Right ventricle myocardium superior (tissue), 1 donor: ENCODE measurements at places on chromosomes 5 and 9. TPM values are rescaled to one million over a fixed set of nuclear protein-coding genes. Genes with fewer than 3 reads are reported as not detected.

The SLU7 gene
- 50.1 TPM for total RNA-seq

The LCN12 gene
- 2.1 TPM for total RNA-seq

The FOXD4L4 gene
- total RNA-seq: not detected

The UBQLN1 gene
- total RNA-seq: 74.6 TPM

The DIRAS2 gene
- not detected for total RNA-seq

The DNAH5 gene
- 0.27 TPM for total RNA-seq

The MCC gene
- total RNA-seq: 29.4 TPM

DNA sequence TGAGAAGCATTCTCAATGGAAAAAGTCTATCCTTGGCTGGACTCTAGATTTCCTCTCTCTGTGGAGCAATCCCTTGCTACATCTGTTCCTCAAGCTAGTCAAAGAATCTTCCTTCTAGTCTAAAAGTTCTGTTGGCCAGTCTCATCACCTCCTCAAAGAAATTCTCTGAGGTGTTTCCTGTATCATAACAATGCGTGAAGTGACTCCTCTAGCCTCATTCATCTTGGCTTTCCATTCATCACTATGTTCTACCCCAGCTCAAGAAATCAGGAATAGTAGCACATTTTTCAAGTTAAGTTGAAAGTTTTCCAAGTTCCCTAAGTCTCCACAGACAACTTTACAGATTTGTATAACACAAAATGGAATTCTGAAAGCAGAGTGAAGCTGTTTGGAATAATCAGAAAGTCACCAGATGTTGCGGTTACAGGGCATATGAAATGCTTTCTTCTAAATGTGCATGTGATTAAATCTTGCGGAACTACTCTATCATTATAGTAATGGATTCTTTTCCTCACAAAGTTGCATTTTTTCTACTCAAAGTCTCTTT lies 176.6 kb upstream of the FREM1 start:
- no peak for DNase-seq

DNA sequence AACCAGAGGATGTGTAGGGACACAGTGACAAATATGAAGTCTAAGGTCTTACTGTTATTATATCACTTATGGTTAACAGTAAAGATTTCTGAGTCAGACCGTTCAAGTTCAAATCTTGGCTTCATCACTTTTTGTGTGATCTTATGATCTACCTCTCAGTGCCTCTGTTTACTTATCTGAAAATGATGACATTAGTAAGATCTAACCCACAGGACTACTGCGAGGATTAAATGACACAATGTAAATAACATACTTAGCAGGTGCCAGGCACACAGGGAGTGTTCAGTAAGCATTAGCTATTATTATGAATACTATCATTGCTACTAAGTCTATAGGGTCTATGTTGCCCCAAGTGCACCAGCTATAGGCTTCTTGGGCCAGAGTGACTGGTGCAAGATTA lies 2.0 kb downstream of the IRF1 start:
- DNase-seq: no peak

- DNase-seq: no peak
These were observed 787.3 kb upstream of the WWC1 start for GRCh38 chr5:167503926-167504720.

DNA sequence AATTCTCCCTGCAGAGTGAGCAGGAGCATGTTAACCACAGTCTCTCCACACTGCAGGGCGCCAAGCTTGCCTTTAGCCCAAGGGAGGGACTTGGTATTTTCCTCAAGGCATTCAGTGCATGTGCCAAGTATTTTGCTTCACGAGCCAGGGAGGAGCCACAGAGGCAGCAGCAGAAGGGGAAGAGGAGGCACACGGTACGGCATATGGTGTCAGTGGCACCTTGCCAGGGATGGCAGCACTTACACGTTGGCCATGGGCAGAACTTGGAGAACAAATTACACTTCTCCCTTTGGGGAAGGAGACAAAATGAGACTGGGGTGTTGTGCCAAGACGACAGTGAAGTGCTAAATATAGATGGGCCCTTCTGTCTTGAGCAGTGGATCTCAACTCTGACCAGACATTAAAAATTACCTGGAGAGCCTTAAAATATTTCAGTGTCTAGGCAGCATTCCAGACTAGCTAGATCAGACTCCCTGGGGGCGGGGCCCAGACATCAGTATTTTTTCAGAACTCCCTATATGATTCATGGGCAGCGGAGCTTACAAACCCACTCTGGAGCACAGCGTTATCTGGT lies 155.8 kb downstream of the DRD1 start:
- DNase-seq: peak; percentile 34

DNA sequence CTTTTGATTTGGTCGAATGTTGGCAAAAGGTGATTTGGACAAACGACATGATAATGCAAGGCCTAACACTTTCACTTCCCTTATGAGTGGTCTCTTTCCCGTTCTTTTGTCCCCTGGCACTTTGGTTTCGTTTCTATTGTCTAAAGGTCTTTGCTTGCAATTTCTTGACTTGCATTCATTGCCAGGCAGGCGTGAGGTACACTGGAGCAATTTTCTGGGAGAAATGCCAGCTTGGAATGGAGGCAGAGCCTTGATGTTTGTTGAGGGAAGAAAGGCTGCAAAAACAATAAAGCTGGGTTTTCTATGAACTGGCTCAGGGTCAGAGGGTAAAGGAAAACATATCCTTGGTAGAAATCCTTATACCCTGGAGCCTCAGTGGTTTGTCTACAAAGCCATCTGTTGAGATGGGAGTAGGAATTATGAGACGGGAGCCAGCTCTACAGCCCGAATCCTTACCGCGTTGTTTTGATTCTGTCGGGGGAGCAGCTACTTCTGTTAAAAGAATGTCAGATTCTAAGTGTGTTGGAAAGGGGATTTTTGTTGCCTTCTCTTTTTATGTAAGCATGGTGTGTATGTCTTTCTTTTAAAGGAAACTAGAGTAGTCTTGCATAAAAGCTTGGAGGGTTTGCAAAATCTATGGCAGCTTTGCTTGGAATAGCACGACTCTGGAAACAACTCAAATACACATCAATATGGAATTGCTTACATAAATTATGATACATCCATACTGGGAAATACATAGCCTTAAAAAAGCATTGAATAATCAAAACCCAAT lies 158.9 kb downstream of the RMI1 start:
- DNase-seq: peak; percentile 45

DNA sequence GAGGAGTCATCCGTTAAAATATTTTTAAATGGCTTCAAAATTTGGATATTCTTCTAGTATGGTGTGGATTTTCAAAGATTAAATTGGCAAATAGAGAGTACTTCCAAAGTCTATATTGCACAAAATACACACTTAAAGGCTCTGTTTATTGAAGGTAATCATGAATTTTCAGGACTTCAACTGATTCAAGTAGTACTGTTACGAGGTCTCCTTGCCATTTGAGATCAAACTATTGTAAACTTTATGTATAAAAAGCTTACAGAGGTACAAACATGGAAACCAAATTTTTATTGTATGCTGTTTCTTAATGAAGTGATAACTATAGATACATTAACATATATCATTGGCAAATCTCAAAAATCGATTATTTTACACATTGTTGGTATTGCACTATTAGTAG lies 2.5 kb downstream of the ERBIN start:
- DNase-seq: no peak

- no peak for DNase-seq
These were observed 89.8 kb downstream of the CACNA1B start for GRCh38 chr9:137967280-137967953.

- DNase-seq: no peak
These were observed 7.4 kb upstream of the IFNA1 start for GRCh38 chr9:21432672-21433425.

GRCh38 chr9:137550231-137550621 lies at the start of gene PNPLA7:
TSS of gene PNPLA7 (minus strand) at chr9:137550402. CDS start at chr9:137550197, 205 bp downstream.
- DNase-seq: peak; percentile 94

DNA sequence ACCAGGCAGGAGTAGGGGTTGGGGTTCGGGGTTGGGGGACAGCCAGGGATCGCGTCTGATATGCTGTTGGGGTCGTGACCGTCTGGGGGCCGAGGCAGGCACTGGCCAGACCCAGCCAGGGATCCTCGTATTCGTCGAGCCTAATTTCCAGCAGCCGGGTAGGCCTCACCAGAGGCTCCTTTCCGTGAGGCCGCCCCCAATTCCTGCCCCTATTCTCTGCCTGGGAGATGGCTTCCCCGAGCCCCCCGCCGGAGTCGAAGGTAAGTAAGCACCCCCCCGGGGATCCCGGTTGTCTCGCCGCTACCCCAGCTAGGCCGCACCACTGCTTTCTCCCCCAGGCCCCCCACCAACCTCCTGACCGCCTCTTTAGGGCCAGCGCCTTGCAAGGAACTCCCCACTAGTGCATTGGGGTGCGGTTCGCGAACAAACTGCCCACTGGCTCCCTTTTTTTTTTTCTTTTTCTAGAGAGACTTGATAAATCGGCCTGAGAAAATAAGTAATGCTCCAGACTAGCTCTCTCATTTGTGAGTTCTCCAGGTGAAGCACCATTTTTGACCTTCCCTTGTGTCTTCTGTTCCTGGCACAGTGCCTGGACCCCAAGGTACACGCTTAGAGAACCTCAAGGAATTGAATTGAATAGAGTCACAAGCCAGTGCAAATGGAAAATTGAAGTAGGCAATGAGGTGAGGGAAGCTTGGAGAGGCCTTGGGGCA lies 435 bp downstream of the ZNF189 start:
- DNase-seq: no peak

DNA sequence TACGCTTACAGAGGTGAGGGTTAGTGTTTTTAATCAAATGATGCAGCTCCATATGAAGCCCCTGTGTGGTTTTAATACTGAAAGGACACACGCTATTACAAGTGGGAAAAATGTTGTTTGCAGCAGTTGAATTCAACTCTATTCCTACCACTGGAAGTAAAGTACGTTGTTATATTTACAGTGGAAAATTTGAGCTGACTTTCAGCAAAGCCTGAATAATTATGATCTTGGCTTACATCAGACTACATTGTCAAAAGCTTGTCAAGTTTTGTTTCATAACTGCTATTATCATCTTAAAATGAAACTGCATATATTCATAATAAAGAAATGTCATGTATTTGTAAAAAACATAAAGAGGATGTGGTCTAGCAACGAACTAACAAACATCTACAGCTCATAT lies 818.5 kb downstream of the SEMA5A start:
- DNase-seq: no peak

DNA sequence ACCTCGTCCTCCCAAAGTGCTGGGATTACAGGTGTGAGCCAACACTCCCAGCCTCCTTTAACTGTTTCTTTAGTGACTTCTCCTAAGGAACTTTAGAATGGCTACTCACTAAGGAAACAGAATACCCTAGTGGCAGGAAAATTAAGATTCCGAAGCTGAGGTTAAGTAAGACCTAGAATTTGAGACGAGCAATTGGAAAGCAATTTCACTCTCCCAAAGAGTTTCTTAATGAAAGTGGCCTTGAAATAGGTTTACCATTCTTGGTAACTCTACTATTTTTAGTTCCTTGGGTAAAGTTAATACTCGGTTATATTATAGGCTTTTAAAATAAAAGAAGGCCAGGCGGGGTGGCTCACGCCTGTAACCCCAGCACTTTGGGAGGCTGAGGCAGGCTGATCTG lies 22.9 kb upstream of the GOLPH3 start:
- DNase-seq: no peak

DNA sequence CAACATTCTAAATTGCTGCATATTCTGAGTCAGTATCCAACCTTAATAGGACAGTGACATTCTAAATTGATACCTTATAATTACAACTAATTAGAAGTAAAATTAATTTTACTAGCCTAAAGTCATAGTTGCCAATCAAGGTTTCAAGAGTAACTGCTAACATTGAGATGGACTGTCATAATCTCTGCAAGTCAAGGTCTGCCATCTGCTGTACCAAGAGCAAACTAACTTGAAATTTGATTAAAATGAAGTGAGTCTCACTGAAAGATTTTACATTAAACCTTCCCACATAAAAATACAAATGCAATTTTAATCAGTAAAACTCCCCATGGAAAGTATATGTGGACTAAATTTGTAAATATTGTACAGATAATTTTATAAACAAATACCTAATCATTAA lies 235.3 kb downstream of the PRDM9 start:
- no peak for DNase-seq

DNA sequence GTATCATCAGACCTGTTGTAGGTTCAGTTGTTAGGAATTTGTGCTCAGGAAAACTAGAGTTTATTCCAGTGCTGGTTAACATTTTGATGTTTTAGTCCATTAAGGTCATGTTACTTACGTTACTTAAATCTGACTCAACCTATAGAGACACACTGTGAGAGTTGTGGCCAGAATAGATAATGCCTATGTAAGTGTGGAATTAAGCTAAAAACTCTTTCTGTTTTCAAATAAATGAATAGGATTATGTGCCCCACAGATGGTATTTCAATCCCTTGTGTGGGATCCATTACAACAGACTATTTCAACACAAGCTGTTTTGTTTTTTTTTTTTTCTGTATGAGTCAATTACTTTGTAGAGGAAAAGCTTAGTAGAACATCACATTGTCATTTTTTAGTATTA lies 68.1 kb downstream of the MEGF10 start:
- DNase-seq: no peak

- no peak for DNase-seq
These were observed 7.0 kb upstream of the GADD45G start for GRCh38 chr9:89597711-89598362.

DNA sequence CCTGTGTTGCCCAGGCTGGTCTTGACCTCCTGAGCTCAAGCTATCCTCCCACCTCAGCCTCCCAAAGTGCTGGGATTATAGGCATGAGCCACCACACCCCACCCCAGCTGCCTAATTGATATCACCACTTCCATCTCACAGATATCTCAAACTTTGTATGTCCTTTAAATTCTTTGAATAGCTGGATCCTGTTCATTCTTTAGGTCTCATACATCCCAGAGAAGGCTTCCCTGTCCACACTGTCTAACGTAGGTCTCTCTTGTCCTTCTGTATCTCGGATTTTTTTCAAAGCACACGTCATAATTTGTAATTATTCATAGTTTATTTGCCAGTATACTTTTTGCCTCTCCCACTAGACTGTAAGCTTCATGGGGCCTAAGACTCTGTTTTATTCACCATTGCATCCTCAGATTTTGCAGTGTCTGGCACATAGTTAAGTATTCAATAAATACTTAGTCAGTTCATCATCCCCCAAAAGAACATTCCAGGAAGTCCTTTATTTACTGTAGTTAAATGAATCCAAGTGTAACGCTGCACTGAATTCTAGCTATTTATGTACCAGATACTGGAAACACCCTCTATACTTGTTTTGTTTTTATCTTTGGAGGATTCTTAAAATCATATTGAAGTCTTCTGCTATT lies 10.5 kb downstream of the ARSK start:
- no peak for DNase-seq

DNA sequence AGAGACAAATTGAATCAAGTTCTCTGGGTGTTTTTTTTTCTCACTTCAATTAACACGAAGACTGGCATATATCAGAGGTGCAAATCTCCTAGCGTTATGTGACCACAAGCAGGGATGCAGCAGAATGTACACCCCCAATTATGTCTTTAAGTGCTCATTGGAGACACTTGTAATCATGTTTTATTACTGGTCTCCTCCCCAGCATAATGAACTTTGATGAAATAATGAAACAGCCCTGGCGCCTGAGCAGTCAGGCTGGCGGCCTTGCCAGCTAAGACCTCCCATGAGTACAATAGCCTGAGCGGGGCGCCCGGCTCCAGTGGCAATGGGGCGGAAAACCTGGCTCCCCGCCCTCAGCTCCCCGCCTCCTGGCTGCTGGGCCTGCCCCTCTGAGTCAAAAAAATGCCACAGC lies 209.4 kb upstream of the MSX2 start:
- no peak for DNase-seq
